M059J (cell line): ENCODE measurements at places on chromosomes 5 and 9. TPM values are rescaled to one million over a fixed set of nuclear protein-coding genes. Genes with fewer than 3 reads are reported as not detected.
A peak's percentile ranks its signal among the peaks of the same experiment; 100 is the strongest.

SLC6A18 gene
- total RNA-seq: not detected in 2 replicates

SHB gene
- 16.7 and 25.6 TPM in 2 replicates for total RNA-seq

- DNase-seq: no peak
Observed at GRCh38 chr5:22598796-22599195, 254.3 kb downstream of the CDH12 start.

DNA sequence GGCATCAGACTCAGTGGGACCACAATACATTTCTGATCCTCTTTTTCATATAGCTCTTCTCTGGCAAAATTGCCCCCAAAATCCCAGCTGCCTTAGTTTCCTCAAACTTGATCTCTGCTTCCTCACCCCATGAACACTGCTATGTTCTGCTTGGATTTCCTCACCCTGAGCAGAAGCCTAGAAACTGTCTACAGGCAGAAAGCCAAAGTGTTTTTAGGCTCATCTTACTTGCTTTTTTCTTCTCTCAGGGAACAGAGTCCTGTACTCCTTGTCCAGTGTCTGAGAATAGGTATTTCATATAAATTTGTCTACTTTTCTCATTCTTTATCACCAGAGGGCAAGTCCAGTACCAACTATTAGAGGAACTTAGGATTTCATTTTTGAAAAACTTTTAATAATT, 21.5 kb upstream of the UBAP1 start:
- DNase-seq: no peak

GRCh38 chr5:169917500-169917899, 62.8 kb downstream of the INSYN2B start:
- DNase-seq: no peak

DNA sequence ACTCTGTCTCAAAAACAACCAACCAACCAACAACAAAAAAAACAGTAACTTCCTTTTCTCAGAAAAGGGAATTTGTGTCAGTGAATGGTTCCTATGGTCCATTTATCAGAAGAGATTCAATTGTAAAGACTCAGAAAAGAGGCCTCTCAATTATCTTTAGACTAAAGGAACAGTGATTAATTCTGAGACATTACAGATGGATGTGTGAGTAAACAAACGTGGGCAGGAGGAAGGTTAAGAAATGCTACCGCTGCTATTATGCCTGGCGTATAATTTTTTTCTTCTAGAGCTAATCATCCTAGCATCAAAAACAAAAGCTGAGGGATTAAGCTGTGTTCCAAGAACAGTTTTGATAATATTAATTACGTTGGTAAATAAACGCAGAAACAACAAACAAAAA, 52.9 kb upstream of the JMY start:
- DNase-seq: no peak

DNA sequence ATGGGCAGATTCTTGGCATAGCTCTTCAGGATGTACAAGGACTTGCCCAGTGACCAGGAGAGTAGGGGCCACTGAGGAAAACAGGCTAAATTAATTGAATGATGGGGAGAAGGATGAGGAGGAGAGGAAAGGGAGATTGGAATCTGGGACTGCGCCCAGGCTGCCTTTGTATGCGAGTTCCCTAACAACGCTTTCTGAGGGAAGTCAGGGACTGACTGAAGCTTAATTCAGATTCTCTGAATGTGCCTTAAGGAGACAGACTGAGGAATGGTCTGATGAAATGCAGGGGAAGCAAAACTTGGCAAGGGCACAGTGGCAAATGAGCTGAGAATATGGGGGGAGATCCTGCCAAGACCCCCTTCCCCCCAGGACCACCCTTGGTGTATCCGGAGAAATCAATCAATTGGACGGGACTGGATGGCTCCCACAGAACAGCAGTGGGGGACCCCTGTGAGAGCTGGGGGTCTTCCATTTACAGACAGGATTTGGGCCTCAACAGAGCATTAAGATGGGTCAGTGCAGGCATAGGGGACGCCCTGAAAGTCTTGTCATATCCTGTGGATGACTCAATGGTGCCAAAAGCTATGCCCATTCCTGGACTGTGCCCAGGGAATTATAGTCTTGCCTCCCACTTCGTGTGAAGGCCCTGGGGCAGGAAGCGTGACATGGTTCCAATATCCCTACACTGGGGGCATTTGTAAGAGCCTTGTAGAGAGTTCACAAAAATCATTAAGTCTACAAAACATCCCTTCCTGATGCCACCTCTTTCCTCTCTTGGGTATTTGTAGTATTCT, 215.5 kb upstream of the TNC start:
- DNase-seq: peak; percentile 95

GRCh38 chr9:108056805-108057386, 567.3 kb upstream of the KLF4 start:
- peak; percentile 81 for DNase-seq

PCDHGC3 gene
- total RNA-seq: 41.3 and 88.4 TPM in 2 replicates

CCDC171 gene
- 0.66 and 1.8 TPM in 2 replicates for total RNA-seq

PCDHGC5 gene
- total RNA-seq: 2.0 and 2.2 TPM in 2 replicates

GRCh38 chr9:104776797-104777196, 12.9 kb downstream of the NIPSNAP3B start:
- DNase-seq: no peak

DNA sequence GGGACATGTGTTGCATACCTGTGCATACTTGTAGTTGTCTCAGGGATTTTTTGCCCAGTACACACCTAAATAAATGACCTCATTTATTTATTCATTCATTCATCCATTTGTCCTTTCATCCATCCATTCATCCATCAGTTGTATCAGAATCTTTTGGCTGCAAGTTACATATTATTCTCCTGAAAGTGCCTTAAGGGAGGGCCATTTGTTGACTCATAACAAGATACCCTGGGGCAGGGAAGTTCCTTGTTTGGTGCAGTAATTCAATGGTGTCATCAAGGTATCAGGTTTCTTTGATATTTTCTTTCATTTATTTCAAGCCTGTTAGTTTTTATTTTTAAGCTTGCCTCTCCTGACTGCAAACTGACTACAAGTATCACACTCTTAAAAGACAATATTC, 597.9 kb upstream of the TLE4 start:
- peak; percentile 98 for DNase-seq

- no peak for DNase-seq
Observed at GRCh38 chr9:126938327-126938726, 23.7 kb downstream of the RALGPS1 start.

DRD1 gene
- 0.12 and 0.57 TPM in 2 replicates for total RNA-seq
